ENCODE measurements at places on chromosomes 13 and 19.
A peak's percentile ranks its signal among the peaks of the same experiment; 100 is the strongest.

DNA sequence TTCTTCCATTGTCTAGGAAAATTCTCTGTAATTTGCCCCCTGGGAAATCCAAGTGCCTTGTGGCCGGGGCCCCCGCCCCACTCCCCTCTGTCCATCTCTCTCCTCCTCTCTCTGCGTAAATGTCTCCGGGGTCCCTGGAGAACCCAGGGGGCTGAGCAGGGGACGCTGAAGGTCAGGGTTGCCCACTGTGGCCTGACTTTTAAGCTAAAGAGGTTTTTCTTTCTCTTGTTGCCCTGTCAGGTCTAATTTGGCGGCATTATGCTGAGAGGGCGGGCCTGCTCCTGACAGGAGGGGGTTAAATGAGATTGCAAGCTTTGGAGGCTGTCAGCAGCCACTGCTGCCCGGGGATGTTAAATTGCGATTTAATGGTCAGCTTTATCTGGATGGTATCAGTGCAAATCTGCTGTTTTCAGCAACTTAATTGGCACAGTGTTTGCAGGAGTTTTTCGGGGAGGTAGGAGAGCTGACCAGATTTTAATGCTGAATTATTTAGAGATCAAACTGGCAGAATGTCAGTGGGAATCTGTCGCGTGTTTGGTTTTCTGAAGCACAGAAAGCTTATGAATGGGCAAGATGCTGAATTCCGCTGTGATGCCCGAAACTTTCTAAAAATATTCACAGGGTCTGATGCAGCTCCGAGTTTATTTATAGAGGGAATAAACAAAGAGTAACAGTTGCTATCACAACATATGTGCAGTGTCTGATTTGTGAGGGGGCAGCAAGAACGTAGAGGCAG, 93.2 kb upstream of the SOX1 start:
- no peak overlapping the region for H3K4me3 ChIP-seq
- H3K27ac ChIP-seq: no peak overlapping the region
- H3K36me3 ChIP-seq: no peaks in the 10 kb centered on the region
- peak; percentile 27 for DNase-seq
- H3K4me1 ChIP-seq: no peaks in the 10 kb centered on the region
- H3K27me3 ChIP-seq: no peaks in the 10 kb centered on the region

DNA sequence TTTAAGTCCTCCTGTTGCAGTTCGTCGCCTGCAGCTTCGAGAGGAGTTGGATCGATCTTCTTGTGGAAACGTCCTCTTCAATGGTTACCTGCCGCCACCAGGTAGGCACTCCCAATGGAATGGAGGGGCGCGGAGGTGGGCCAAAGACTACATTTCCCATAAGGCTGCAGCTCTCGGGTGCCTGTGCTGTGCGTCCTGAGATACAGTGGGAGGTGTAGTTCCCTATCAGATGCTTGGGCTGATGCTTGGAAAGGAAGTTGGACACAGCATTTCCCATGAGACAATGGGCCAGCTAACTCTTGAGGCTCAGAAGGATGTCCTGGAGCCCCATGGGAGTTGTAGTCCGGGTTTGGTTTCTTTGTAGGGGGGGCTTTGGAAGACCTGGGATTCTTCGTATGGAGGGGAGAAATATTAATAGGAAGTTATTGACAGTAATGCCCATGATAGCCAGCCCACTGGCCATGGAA, 1.8 kb downstream of the SHKBP1 start:
- H3K4me3 ChIP-seq: no peak overlapping the region
- H3K27me3 ChIP-seq: no peaks in the 10 kb centered on the region
- no peaks in the 10 kb centered on the region for H3K36me3 ChIP-seq
- H3K27ac ChIP-seq: no peak overlapping the region

DNA sequence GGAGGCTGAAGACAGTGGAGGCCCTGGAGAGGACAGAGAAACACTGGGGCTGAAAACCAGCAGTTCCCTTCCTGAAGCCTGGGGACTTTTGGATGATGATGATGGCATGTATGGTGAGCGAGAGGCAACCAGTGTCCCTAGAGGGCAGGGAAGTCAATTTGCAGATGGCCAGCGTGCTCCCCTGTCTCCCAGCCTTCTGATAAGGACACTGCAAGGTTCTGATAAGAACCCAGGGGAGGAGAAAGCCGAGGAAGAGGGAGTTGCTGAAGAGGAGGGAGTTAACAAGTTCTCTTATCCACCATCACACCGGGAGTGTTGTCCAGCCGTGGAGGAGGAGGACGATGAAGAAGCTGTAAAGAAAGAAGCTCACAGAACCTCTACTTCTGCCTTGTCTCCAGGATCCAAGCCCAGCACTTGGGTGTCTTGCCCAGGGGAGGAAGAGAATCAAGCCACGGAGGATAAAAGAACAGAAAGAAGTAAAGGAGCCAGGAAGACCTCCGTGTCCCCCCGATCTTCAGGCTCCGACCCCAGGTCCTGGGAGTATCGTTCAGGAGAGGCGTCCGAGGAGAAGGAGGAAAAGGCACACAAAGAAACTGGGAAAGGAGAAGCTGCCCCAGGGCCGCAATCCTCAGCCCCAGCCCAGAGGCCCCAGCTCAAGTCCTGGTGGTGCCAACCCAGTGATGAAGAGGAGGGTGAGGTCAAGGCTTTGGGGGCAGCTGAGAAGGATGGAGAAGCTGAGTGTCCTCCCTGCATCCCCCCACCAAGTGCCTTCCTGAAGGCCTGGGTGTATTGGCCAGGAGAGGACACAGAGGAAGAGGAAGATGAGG, 1.5 kb downstream of the PPP1R15A start:
- peak overlapping the region; percentile 87 for H3K27ac ChIP-seq
- H3K36me3 ChIP-seq: peaks cover 13% of the 10 kb centered on the region
- peak overlapping the region; percentile 93 for H3K4me3 ChIP-seq
- H3K4me1 ChIP-seq: peaks cover 11% of the 10 kb centered on the region
- peak; percentile 89 for DNase-seq

- H3K27me3 ChIP-seq: no peaks in the 10 kb centered on the region
Measured at GRCh38 chr13:81302677-81303076, 961.8 kb upstream of the SPRY2 start.

DNA sequence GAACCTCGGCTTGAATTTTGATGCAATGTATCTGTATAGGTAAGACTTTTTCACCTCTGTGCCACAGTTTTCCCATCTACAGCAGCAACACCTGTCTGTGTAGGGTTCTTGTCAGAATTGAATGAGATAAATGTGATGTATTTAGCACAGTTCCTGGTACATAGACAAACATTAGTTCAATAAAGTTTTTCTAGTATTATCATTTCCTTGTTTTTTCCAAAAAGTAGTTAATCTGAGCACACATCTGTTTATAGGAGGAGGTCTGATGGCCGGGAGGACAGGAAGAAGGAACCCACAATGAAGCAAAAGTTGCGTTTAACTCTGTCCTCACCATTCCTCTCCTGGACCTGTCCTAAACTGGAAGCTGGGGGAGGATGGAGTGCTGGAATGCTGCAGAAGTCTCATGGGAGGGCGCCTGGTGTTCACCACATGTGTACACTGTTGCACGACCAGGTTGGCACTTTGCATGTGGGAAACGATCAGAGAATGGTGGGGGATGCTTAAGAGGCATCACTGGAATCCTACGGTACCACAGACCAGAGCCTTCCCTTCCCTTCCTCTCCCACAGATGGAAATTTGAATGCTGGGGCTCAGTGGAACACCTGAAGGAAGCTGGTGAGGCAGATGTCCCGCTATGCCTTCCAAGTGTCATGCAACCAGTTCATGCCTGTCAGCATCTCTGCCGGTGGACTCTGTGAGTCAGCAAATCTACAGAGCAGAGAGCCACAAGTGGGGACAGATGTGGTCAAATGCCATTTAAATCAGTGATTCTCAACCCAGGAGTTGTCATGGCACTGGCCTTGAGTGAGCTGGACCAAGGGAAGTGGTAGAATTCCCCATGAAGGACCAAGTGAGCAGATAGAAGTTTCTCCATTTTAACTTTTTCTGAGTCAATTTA, 315.6 kb downstream of the DLEU7 start:
- H3K27ac ChIP-seq: no peak overlapping the region
- peaks cover 4% of the 10 kb centered on the region for H3K4me1 ChIP-seq
- H3K36me3 ChIP-seq: no peaks in the 10 kb centered on the region
- no peaks in the 10 kb centered on the region for H3K27me3 ChIP-seq
- H3K4me3 ChIP-seq: no peak overlapping the region

- peaks cover 2% of the 10 kb centered on the region for H3K4me1 ChIP-seq
- no peaks in the 10 kb centered on the region for H3K36me3 ChIP-seq
- H3K27ac ChIP-seq: no peak overlapping the region
- DNase-seq: no peak
- H3K4me3 ChIP-seq: peak overlapping the region; percentile 33
- no peaks in the 10 kb centered on the region for H3K27me3 ChIP-seq
Measured at GRCh38 chr19:37907735-37908455, 887 bp downstream of the SIPA1L3 start.

GRCh38 chr19:17512574-17512939, 1.1 kb downstream of the PGLS start:
- no peaks in the 10 kb centered on the region for H3K4me1 ChIP-seq
- H3K27ac ChIP-seq: no peak overlapping the region
- H3K27me3 ChIP-seq: no peaks in the 10 kb centered on the region
- H3K36me3 ChIP-seq: peaks cover 4% of the 10 kb centered on the region

DNA sequence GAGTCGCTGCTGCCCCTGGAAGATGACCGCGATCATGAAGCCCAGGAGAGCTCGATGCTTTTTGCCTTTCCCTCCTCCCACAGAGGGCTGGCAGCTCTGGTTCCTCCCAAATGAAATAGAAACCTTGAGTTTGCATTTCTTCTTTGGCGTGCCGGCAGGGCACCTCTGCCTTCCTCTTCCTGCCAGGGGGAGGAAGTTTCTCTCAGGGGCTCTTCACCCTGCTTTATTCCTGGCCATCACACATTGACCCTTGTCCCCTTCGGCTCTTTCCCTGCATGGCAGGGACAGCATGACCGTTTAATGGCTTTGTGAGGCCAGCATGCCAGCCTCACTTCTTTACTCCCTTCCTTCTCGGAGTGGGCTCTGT, 47.9 kb downstream of the ACTN4 start:
- H3K27ac ChIP-seq: no peak overlapping the region
- no peaks in the 10 kb centered on the region for H3K27me3 ChIP-seq
- DNase-seq: no peak
- no peaks in the 10 kb centered on the region for H3K36me3 ChIP-seq

GRCh38 chr13:45185286-45185685, 15.6 kb downstream of the KCTD4 start:
- H3K36me3 ChIP-seq: no peaks in the 10 kb centered on the region
- H3K27me3 ChIP-seq: no peaks in the 10 kb centered on the region
- H3K4me3 ChIP-seq: no peak overlapping the region
- H3K4me1 ChIP-seq: no peaks in the 10 kb centered on the region
- DNase-seq: no peak
- no peak overlapping the region for H3K27ac ChIP-seq

- no peaks in the 10 kb centered on the region for H3K4me1 ChIP-seq
- no peak overlapping the region for H3K4me3 ChIP-seq
- H3K27ac ChIP-seq: no peak overlapping the region
Measured at GRCh38 chr19:28208745-28209144, 1004.2 kb downstream of the UQCRFS1 start.

DNA sequence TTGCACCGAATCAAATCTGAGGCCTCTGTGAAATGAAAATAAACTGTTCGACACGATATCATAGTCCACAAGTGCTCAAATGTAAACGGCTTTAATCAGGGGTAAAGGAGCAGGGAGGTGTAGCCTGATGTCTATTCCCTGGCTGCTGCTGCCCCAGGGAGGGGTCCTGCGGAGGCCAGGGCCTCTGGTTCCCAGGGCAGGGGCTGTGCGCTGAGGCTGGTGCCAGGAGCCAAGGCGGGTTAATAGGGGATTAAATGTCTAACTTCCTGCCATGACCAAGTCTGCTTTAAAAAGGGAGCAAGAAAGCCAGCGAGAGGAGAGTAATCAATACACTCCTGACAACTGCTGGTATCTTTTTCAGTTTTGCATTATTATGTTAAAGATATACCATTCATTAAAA, 59.4 kb downstream of the ZNF536 start:
- H3K27ac ChIP-seq: no peak overlapping the region
- H3K36me3 ChIP-seq: no peaks in the 10 kb centered on the region
- no peaks in the 10 kb centered on the region for H3K4me1 ChIP-seq
- no peak for DNase-seq
- no peak overlapping the region for H3K4me3 ChIP-seq

GRCh38 chr13:80558074-80558473, 217.1 kb upstream of the SPRY2 start:
- no peak overlapping the region for H3K4me3 ChIP-seq
- no peaks in the 10 kb centered on the region for H3K4me1 ChIP-seq
- DNase-seq: no peak

DNA sequence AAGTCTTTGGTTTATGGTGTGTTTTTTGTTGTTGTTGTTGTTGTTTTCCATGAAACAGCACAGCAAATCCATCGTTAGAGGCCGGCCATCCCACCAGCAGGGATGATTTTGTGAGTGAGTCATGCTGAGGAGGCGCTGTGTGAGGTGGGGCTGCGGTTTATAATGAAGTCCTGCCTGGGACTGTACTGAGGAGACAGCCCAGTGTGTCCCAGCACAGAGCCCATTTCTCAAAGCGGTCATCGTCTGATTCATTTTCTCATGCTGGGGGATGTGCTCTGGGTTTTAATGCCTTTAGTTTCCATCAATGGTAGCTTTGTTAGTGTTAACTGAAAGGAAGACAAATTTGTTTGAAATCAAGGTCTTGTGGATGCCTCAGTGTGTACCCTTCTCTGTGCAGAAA, 129.3 kb upstream of the SERP2 start:
- no peaks in the 10 kb centered on the region for H3K27me3 ChIP-seq
- DNase-seq: no peak
- no peak overlapping the region for H3K27ac ChIP-seq
- no peaks in the 10 kb centered on the region for H3K4me1 ChIP-seq

- no peak overlapping the region for H3K27ac ChIP-seq
- H3K27me3 ChIP-seq: no peaks in the 10 kb centered on the region
- peak; percentile 82 for DNase-seq
- H3K4me1 ChIP-seq: peaks cover 3% of the 10 kb centered on the region
- H3K36me3 ChIP-seq: no peaks in the 10 kb centered on the region
Measured at GRCh38 chr13:76980075-76980718, 11.7 kb upstream of the CLN5 start.

DNA sequence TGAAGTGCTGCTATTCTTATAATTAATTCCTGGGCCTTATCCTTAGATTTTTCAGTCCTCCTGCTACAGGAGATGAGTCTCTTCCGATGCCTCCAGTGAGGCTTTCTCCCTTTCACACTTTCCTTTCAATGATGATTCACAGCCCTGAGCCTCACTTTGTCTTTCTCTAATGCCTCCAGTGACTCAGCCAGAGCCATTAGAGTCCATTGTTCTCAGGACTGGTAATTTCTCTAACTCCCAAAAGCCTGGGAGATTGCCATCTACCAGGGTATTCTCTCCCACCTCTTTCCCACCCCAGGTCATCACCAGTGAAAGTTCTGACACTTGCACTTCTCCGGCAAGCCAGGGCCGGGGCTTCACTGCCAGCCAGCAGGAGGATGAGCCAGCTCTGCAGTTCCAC, 49.6 kb upstream of the ARGLU1 start:
- no peaks in the 10 kb centered on the region for H3K27me3 ChIP-seq
- H3K36me3 ChIP-seq: no peaks in the 10 kb centered on the region
- H3K4me1 ChIP-seq: no peaks in the 10 kb centered on the region
- DNase-seq: peak; percentile 97
- H3K4me3 ChIP-seq: no peak overlapping the region
- H3K27ac ChIP-seq: no peak overlapping the region
